Effector CD8-positive, alpha-beta T cell (primary cell): ENCODE measurements at places on chromosomes 1 and 21.

DNA sequence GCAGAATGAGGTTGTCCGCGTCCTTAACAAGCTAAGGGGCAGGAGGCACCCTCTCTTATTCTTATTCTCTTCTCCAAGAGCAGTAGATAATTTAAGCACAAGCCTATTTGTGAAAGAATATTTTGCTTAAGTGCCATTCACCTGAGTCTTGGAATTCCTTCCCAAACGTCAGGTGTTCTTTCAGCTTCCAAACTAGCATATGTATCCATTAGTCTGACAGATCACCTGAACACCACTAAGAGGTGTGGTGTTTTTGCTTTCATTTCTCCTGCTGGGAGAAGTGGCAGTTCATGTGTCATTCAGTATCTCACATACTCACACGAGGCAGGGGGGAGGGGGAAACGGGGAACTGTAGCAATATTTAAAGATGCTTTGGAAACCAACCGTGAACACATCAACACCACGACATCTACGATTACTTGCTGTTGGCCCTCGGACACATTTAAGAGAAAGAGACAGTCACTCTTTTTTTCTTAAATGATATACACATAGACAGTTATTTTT, 45.5 kb upstream of the RBM15 start:
- no peak for DNase-seq

DNA sequence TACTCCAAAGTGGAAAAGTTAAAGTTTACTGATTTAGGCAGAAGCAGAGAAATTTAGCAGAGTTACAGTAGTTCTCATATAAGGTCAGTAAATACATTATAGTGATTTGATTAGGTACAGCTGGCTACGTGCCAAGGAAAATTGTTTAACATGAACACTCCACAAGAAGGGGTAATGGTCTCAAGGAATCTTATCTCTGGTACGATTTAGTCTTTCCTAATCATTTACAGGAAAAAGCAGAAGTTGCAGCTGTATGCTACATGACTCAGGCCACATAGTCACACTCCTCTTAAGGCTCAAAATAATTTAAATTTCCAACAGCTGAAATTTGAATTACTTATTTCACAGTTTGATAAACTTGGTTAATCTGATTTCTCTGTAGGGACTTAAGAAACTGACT, 36.9 kb upstream of the OR2B11 start:
- no peak for DNase-seq

GRCh38 chr1:90778486-90778885, 61.4 kb upstream of the BARHL2 start:
- no peak for DNase-seq

GRCh38 chr1:244239261-244239770, 188.2 kb downstream of the ZBTB18 start:
- DNase-seq, result no peak

GRCh38 chr1:227399152-227399730, 80.9 kb upstream of the CDC42BPA start:
- DNase-seq, result no peak

GRCh38 chr21:31682620-31683019, 23.1 kb downstream of the SOD1 start:
- DNase-seq, result no peak

GRCh38 chr1:182617014-182617429, 12.8 kb upstream of the RGS16 start:
- no peak for DNase-seq

DNA sequence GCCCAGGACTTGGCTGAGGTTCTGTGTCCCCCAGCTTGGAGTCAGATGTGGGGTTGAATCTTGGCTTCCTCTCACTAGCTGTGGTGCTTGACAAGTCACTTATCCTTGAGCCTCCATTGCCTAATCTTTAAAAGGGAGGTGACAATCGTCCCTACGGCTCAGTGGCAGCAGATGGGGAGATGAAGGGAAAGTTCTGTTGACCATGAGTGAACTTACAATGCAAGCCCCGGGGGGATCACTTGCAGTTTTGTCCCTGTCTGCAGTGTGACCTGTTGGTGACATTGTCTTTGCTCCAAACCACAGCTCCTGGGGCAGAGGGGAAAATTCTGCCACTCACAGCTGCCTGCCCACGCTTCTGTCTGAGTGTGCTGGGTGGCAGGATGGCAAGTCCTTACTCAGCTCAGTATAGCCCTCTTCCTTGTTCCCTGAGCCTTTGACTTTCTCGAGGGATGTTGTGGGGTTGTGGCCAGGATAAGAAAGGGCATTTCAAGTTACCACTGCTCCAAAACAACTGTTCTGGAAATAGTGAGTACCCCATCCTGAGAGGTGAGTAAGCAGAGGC, 1.7 kb downstream of the PCSK9 start:
- no peak for DNase-seq

DNA sequence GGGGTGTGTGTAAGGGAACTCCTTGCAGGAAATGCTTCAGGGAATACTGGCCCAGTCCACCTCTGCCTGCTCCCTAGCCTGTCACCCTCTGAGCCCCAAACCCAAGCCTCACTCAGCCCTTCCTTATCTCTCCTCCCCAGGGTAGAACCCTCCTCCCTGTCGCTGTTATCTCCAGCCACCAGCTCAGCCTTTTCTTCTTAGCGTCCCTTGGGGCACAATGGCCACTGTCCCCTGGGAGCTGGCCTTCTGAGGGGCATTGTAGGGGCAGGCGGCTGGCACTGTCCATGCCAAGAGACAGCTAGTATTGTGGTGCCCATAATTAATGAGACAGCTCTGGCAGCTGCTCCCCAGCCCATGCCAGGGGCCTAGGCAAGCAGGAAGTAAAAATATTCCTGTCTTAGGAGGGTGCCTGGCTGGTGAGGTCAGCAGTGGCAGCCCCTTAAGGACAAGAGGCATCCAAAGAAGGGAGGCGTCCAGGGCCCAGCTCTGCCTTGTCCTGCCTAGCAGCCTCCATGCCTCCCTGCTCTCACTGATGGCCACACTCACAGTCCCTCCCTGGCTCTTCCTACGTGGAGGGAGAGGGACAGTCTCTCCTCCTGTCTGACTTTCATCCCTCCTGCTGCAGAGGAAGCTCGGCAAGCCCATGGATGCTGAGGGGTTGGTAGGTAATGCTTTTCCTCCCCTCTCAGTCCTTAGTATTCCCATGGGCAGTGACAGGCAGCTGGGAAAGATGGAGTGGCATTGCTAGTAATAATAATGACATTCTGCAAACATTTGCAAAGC, 37.5 kb downstream of the KCNQ4 start:
- no peak for DNase-seq

- no peak for DNase-seq
Measured at GRCh38 chr1:226966683-226967082, 26.6 kb downstream of the COQ8A start.

DNA sequence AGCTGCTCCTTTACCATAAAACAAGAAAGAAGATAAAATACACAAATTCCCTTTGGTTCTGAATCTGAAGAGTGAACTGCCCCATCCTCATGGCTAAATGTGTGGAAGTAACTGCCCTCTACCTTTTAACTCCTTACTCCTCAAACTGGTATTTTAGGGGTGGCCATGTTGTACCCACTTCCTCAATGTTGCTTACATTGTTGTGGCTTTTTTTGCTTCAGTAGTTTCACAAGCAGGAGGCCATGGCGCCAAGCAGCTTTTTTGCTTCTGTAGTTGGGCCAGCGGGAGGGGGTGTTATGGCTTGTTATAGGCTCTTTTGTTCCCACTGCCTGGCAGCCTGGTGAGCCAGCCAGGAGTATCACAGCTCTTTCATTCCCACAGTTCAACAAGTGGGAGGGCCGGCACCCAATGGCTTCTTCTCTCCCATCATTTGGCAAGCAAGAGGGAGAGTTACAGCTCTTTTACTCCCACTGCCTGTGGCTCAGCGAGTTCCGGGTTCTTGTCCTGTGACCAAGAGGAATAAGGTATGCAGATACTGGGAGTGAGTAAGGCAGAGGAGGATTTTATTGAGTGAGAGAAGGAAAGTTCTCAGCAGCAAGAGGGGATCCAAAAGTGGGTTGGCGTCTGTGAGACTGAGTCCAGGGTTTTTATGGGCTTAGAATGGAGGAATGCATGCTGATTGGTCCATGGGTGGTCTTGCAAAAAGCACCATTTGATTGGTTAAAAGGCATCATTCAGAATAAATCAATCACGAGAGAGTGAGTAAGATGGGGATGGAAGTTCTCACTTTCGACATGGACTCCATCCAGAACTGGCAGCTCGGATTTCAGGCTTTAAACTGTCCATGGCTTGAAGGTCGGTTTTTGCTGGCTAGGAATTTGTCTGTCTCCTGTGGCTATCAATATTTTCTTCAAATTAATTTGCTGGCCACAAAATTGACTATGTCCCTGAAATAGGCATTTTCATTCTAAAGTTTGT, 429.6 kb downstream of the HLX start:
- DNase-seq, result no peak

DNA sequence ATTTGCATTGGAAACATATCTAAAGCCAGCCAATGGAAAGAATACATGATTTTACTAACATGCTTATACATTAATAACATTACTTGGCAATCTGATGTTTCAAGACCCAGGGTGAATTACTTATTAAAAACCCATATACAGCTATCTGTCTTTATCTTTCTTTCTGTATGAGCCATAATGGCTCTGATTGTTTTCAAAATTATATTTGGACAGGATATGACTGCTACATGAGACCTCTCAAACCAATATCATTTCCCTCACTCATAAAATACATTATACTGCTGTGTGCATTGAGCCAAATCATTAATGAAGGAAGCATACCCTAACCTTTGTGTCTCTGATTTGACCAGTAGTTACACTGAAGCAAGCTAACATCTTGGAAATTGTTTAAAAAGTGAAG, 205.9 kb upstream of the DPYD start:
- no peak for DNase-seq

- DNase-seq, result no peak
Measured at GRCh38 chr1:64570267-64570855, 100.4 kb downstream of the CACHD1 start.

DNA sequence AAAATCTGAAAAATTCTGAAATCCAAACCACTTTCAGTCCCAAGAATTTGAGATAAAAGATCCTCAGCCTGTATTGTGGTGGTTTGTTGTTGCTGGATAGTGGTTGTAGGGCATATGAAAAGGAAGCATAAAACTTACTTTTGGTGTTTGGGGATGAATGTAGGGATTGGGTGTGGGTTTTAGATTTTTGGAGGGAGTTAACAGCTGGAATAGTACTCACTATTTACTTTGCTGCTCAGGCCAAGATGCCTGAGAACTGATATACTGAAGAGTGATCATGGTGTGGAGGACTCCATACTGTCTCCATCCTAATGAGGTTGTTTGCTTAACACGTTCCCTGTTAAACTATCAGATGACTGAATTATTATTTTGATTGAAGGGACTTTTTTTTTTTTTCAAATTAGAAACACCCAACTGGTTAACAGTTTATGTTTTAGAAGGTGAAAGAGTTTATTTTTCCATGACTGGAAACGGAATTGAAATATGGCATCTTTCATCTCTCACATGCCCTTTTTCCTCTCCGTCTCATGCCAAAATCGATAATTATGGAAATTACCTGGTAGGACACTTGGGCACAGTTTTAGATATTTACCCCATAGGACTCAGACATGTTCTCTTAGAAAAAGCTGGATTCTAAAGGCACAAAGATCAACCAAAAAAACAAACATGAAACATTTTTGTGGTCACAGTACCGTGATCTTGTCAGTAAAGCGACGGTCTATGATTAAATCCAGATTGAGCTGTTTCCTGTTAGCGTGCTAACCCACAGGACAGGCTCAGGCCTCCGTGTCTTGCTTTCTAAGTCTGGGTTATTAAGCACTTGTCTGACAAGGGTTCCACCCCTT, 37.3 kb downstream of the RGL1 start:
- no peak for DNase-seq

DNA sequence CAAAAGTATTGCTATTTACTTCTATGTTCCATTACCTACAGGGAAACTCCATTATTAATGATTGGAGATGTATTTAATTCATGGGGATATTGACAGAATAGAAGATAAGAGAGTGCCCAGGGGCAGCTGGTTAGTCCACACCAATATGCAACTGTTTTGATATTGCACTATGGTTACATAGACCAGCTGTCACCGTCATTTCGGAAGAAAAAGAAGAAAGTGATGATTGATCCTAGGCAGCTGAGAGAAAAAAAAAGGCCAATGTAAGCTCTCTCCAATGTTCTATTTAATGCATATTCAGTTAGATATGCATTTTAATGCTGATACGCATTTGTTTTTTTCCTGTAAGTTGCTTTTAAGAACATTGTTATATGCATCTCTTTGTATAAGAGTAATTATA, 1367.2 kb downstream of the KCNT2 start:
- DNase-seq, result no peak

DNA sequence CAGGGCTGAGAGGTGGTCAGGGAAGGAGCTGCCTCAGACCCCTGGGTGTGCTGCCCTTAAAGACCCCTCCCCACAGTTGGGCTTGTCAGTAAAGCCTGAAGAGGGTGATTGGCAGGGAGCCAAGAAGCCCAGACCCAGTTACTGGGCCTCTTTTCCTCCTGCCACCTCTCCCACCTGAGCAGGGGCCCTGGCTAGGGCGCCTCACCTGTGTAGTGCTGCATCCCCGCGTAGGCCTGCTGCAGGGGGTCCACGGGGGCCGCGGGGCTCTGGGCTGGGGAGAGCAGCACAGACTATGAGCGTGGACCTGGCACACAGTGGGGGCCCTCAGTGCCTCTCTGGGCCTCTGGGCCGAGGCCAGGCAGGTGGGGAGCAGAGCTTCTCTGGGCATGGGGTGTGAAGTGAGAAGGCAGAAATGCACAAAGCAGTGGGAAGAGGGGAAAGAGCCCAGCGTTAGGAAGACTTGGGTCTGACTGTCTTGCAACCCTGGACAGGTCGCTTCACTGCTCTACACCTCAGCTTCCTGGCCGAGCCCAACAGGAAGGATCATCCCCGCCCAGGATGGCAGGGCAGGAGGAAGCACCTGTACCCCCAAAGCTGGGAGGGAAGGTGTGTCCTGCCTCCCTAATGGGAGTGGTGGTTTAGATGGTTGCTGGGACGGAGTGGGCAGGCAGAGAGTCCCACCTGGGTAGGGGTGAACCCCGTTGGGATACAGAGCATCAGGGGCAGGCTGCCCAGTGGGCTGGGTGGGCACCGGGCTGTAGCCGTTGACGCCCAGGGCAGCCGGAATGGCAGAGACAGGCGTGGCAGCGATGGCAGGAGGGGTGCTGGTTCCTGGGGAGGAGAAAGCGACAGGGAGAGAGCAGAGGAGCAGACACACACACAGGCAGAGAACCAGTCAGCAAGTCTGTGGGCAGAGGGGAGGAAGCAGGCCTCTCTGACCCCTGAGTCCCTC, 9.9 kb downstream of the CELF3 start:
- no peak for DNase-seq

DNA sequence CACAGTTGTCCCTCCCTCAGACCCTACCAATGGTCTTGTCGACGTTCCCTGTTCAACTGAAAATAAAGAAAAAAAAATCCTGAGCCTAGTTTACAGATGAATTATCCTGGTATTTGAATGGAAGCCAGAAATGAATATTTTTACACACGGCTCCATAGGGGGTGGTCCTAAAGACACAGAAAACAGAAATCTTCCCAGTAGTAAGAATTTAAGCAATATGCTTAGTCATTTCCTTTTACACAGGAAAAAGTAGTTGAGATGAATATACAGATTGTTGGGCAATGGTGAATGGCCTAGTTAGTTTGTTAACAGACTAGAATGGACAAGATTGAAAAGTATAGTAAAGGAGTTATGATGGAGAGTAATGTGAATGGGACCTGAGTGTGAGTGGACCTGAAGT, 67.4 kb downstream of the RGS18 start:
- no peak for DNase-seq
